NCI-H1105 treated with DMSO at 0.1 percent for 48 hours (cell line): ENCODE measurements at places on chromosomes 1 and 21.

GRCh38 chr1:1470626-1471388 is 758 bp upstream of the ATAD3B start:
- peak; percentile 25 for DNase-seq

GRCh38 chr1:84489766-84490165 is 10.7 kb downstream of the RPF1 start:
- DNase-seq = no peak

- DNase-seq = no peak
Measured at GRCh38 chr1:41100170-41100569, 78.6 kb upstream of the SLFNL1 start.

DNA sequence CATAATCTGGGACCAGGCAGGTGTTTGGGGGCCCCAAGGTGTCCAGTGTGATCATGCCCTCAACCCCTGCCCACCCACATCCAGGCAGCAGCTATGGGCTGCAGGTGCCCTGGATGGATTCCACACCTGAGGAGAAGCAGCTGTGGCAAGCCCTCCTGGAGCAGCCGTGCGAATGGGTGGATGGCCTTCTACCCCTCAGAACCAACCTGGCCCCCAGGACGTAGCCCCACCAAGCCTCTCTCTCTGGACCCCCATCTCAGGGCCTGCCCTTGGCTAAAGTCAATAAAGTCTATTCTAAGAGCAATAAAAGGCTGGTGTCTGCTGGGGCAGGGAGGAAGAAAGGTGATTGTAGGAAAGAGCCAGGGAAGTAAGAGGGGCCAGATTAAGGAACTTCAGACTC is 11.8 kb downstream of the SYTL1 start:
- DNase-seq = no peak

GRCh38 chr1:65512967-65513780 is 92.7 kb downstream of the LEPR start:
- DNase-seq = no peak

- DNase-seq = peak; percentile 6
Measured at GRCh38 chr1:68112835-68113243, 62.4 kb upstream of the DIRAS3 start.

DNA sequence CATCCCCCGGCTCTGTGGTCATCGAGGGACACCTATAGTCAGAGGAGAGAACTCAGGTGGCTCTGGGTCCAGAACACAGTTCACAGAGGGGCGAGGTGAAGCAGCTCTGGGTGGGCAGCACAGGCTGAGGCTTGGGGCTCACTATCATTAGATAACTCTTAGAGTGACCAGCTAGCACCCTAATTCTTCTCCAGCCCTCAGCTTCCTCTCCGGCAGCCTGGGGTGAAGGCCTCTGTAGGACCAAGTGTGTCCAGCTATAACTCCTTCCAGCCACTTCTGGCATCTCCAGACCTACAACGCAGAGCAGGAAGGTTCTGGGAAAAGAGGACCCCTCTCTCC is 1.4 kb downstream of the ARTN start:
- DNase-seq = no peak

GRCh38 chr1:244833734-244834542 is 1.5 kb upstream of the COX20 start:
- peak; percentile 65 for DNase-seq

- DNase-seq = no peak
Measured at GRCh38 chr1:25183126-25183980, 48.9 kb downstream of the SYF2 start.

- DNase-seq = no peak
Measured at GRCh38 chr1:24715658-24716057, 29.6 kb upstream of the CLIC4 start.

DNA sequence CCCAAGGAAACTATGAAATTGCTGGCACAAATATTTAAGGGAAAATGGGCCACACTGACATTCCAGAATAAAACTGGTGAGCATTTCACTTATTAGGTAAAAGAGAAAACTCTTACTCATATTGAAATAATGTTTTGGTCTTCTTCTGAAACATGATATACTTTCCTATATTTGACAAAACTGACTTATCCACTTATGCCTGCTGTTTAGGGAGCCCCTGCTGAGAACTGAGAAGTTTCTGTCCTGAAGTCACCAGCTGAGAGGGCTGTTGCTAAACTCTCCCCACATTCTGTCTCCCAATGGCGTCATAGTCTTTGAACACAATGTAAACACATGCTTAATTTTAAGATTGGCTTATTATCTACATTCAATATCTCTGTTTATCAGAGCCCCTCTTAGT is 46.8 kb upstream of the ZC3H11B start:
- no peak for DNase-seq

DNA sequence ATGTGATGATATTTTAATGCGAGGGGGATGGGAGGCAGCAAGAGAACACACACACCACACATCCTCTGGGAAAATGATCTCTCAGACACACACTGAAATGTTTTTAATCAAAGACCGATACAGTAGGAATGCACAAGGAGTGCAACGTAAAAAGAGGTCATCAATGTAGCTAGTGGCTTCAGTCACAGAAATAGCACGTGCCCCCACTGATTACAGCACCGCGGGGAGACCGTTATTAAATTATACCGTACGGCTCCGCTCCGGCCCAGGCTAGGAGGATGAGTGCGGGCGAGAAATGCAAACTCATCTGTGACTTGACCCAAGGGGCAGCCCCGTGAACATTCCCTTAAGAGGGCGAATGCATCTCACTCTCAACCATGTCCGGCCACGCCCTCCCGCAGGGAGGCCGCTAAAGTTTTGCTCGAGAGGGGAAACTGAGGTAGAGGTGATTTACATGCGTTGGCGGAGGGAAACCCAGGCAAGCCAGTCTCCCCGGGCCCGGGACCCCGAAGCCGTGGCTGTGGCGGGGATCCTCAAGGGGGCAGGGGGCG is 552 bp downstream of the UBR4 start:
- DNase-seq = no peak

DNA sequence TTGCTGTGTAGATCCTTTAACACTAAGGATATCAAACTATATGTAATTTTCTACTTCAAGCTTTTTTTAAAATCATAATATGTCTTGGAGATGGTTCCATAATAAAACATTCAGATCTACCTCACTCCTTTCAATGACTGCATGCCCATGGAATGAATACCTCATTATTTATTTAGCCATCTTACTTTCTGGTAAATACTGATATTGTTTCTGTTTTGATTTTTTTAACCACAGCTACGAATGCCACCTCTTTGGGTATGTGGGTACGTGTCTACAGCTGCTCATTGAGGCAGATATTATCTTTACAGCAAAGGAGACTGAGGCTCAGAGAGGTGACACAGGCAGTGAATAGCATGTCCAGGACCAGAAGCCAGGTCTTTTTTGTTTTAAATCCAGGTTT is 215.7 kb downstream of the ST6GALNAC3 start:
- DNase-seq = no peak

DNA sequence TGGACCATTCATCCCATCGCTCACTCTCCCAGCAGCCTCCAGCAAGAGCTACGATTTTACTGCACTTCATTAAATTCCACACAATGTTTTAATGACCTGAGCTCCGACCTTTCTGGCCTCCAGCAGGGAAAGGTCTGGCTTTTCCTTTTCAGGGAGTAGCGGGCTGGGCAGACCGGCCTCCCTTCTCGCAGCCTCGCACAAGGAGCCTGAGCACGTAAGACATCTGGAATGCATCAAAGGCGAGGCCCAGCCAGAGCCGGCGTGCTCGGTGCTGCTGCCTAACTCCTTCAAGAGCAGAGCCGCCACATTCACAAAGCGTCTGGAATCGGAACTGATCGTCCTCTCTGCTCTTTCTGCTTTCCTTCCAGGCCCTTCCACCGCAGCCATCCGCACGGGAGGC is 32.5 kb upstream of the FHAD1 start:
- DNase-seq = no peak

GRCh38 chr1:174074757-174075156 is 52.6 kb upstream of the RC3H1 start:
- peak; percentile 30 for DNase-seq

DNA sequence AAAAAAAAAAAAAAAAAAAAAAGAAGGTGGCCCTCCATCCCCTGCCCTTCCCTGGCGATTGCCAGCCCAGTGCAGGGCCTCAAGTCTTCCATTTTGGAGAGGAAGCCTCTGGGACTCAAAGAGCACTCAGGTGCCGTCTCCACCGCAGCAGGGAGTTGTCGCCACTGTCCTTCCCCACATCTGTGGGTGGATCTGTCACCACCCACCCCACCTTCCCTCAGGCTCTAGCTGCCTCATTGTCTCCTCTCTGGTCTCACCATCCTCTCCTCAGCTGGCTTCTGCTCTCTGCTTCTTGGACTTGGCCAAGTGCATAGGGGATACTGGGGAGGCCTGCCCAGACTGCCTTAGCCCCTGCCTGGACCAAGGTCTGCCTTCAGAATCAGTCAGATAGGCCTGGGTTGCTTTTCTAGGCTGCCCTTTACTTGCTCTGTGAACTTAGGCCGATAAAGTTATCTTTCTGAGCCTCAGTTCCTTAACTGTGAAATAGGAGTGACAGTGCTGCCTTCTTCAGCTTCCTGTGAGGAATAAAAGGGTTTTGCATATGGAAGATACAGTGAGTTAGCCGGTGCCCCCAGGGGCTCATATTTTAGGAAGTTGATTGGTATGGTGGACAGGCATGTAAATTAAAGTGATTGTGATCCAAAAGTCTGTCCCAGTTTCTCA is 15.8 kb downstream of the RCC1 start:
- DNase-seq = no peak

DNA sequence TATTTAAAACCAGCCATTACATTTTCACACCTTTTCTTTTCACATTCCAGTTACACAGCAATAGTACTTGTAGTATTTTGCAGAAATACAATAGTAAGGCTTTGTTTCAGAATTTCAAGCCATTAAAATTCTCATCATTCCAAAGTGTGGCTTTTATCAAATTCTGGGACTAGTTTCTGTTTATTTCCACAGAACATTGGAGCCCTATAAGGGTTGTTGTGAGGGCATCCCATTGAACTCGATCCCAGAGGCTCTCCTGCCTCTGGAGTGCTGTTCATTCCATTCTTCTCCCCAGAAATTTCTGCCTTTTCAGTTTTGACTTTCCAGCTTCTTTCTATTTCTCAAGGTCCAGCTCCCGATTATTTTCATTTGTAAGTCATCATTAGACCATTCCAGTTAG is 645.5 kb downstream of the ADGRL2 start:
- DNase-seq = no peak

GRCh38 chr1:35470977-35471613 is 86.1 kb downstream of the KIAA0319L start:
- DNase-seq = no peak

- peak; percentile 72 for DNase-seq
Measured at GRCh38 chr1:108643492-108644335, 17.2 kb downstream of the HENMT1 start.

DNA sequence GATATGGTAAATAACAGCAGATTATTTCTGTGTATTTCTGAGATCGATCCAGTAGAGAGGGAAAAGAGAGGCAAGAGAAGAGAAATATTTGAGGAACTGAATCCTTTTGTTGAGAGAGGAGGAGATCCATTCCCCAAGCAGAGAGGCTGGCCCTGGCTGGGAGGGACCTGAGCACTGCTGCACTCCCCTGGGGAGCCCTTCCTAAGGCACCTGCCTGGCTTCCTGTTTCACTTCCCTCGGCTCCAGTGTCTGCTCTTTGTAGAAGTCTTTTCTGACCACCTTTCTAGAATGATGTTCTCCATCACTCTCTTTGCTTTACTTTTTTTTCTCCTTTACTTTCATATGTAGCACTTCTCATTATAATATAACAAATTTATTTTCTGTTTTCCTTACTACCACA is 42.3 kb upstream of the SLC6A9 start:
- no peak for DNase-seq

- peak; percentile 76 for DNase-seq
Measured at GRCh38 chr1:81799939-81800694, 617 bp upstream of the ADGRL2 start.

DNA sequence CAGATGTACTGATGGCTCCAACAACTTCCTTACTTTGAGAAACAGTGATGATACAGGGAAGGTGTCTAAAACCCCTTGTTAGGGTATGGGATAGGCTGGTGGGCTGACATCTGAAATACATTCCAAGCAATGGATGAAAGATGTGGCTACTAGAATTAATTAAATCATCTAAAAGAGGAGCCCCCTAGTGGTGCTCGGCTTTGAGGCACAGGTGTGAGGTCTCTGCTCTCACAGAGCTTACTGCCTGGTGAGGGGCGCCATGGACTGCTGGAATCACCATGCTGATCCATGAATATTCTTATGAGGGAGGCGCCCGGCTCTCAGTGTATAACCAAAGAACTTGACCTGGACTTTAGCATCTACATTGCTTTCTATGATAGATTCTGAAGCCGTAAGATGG is 48.5 kb downstream of the GNG4 start:
- no peak for DNase-seq

GRCh38 chr1:200260597-200261335 is 149.1 kb downstream of the ZNF281 start:
- no peak for DNase-seq

DNA sequence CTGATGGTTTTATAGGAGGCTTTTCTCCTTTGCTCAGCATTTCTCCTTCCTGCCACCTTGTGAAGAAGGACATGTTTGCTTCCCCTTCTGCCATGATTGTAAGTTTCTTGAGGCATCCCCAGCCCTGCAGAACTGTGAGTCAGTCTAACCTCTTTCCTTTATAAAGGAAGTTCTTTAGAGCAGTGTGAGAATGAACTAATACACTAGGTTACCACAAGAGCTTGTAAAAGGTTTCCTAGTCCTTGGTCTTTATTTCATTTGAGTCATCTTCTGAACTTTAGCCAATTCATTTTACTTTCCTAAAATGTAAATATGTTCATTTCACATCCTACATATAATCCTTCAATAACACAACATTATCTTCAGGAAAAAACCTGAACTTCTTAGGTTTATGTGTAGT is 365.3 kb downstream of the HHIPL2 start:
- no peak for DNase-seq

DNA sequence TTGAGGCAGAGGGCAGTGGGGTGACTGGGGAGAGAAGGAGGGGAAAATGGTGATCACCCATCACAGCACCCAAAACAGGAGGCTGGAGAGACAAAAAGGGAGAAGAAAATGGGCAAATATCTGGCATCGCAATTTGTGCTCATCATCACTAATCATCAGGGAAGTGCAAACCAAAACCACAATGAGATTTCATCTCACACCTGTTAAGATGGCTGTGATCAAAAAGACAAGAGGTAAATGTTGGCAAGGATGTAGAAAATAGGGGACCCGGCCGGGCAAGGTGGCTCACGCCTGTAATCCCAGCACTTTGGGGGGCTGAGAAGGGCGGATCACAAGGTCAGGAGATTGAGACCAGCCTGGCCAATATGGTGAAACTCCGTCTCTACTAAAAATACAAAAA is 74.0 kb downstream of the KIF14 start:
- DNase-seq = no peak

- peak; percentile 84 for DNase-seq
Measured at GRCh38 chr1:48610628-48611542, 138.9 kb upstream of the SPATA6 start.

- no peak for DNase-seq
Measured at GRCh38 chr1:153238527-153238926, 21.0 kb upstream of the LORICRIN start.

- DNase-seq = no peak
Measured at GRCh38 chr21:42429856-42430255, 26.2 kb downstream of the UBASH3A start.

DNA sequence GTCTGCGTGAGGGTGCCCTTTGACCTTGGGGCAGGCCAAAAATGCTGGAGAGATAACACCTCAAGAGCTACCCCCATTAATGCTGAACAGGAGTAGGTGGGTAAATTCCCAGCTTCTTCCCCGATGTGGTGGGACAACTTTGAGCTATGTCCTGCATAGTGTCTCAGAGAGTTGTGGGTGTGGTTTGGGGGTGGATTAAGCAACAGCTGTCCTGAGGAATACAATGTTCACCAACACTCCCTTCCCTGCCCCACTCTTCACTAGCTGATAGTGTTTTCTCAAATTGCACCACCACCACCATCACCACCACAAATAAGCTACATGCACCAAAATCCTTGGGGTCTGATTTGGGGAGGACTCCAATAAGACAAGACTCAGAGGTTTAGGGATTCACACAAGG is 258.4 kb downstream of the HLX start:
- DNase-seq = no peak
